ENCODE measurements at places on chromosomes 4 and X.

DNA sequence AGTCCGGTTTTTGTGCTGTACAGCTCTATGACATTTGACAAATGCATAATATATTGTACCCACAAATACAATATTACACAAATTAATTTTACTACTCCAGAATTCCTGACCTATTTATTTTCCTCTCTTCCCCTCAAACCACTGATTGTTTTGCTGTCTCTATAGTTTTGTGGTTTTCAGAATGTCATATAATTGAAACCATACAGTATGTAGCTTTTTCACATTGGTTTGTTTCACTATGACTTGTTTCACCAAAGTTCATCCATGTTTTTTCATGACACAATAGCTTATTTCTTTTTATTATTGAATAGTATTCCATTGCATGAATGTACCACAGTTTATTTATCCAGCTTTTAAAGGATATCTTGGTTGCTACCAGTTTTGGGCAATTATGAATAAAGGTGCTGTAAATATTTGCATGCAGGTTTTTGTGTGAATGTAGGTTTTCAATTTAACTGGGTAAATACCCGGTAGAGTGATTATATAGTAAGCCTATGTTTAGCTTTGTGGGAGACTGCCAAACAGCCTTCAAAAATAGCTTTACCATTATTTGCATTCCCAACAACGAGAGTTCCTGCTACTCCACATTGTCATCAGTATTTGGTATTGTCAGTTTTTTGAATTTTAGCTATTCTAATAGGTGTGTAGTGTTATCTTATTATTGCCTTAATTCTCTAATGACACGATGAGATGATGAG lies 25.9 kb downstream of the RNF175 start:
- DNase-seq, result no peak

- DNase-seq, result peak; percentile 51
Observed at GRCh38 chrX:38768079-38768478, 33.2 kb upstream of the MID1IP1 start.

DNA sequence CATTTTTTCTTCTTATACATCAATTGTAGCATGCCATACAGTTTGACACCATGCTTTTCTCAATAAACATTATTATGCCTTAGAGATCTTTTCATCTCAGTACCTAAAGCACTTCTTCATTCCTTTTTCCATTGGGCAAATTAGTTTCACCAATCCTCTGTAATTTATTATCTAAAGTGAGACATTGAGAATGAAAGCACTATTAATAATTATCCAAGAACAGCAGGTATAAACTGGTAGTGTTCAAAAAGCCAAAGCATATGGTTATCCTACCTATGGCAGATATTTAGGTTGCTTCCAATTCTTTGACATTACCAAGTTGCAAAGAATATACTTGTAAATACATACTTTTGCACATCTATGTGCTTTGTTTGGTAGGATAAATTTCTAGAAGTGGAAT lies 15.6 kb downstream of the LAMTOR3 start:
- no peak for DNase-seq

GRCh38 chr4:174324236-174324635 lies 40.5 kb downstream of the CEP44 start:
- no peak for DNase-seq

GRCh38 chr4:7448036-7448435 lies 13.3 kb upstream of the PSAPL1 start:
- DNase-seq, result no peak
